ENCODE measurements at places on chromosomes 5 and 9. TPM values are rescaled to one million over a fixed set of nuclear protein-coding genes. Genes with fewer than 3 reads are reported as not detected.
A peak's percentile ranks its signal among the peaks of the same experiment; 100 is the strongest.

GRCh38 chr9:135448663-135449100, 30.9 kb upstream of the PPP1R26 start:
- DNase-seq: peak; percentile 38

GRCh38 chr9:37917801-37918664, 14.1 kb upstream of the SLC25A51 start:
- no peak for DNase-seq

Gene IL13
- not detected for total RNA-seq

- no peak for DNase-seq
These were observed 66.6 kb upstream of the SPATA31E1 start for GRCh38 chr9:87816036-87816435.

DNA sequence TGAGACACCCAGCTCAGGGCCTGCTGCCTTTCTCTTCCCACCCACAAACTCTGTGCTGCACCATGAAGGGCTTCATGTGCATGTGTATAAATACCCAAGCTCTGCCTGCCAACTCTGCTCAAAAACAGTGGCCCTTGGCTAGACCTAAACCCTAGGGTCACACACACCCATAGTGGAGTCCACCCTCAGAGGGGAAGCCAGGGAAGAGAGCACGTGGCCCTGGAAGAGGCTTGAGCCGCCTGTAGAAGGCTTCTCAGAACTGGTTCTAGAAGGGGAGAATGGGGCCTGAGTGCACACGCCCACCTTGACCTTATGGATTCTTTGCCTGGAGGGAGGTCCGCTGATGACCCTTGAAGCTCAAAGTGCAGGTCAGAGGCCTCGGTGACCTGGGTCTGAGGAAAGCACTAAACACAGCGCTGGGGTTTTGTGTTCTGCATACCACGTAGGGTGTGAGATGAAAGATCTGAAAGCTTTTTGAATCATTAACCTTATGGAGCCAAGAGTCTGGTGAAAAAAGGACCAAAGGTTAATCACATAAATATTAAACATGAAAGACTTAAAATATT, 60.6 kb downstream of the CYFIP2 start:
- no peak for DNase-seq

DNA sequence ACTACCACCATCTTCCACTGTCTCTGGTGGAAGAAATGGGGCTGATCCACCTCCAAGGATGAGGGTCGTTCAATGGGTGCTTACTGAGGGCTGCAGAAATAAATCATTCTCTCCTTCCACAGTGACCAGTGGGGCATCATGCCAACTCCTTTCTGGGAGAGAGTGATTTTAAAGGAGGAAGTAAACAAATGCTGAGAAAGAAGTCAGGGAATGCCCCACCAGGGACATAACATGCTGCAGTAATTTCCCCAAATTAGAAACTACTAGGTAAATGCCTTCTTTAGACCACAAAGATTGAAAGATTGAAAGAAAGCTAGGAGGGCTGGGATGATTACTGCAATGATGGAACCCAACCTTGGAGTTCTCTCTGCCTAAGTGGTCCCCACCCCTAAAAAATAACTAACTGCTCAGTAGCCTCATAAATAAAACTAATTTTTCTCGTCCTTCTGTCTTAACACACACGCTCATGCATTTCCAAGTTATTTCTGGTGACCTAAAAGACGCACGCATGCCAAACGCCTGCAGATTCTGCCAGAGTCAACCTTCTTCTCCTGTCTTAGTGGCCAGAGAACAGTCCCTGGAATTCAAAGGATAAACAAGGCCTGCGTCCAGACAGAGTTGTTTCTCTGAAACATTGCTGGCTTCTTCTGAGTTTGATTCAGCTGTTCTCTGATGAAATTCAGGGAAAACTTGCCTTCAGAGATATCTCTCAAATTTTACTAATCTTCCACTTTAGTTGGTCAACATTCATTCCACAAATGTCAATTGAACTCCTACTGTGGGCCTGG, 250.0 kb downstream of the NR3C1 start:
- DNase-seq: no peak

Gene DMRT3
- total RNA-seq: not detected

DNA sequence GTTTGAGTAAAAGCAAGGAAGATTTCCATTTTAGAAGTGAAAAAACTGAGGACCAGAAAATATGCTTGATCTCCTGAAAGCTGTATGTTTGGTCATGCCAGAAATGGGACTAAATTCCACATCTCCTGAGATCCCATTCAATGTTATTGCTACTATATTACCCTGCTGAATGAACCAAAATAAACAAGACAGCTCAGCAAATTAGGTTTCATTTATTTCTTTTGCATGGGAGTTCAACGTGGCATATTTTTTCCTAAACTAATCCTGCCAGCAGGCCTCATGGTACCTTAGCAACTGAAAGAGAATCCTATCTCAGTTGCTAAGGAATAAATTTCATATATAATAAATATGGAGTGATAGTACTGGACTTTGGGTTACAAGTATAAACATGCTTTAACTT, 101.7 kb downstream of the ADAMTSL1 start:
- DNase-seq: no peak

DNA sequence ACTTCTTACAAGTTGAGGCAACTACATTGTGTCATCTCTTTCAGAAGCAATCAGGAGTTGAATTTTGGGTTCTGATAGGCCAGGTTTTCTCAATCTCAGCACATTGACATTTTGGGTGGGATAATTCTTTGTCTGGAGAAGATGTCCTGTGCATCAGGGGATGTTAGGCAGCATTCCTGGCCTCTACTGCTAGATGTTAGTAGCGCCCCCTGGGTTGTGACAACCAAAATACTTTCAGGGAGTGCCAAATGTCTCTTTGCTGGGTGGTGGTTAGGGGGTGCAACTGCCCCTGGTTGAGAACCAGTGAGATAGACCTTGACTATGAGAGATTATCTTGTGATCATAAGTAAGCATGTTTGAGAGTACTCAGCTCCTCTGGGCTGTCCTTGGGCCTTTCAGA, 164.3 kb upstream of the KLF9 start:
- peak; percentile 35 for DNase-seq

DNA sequence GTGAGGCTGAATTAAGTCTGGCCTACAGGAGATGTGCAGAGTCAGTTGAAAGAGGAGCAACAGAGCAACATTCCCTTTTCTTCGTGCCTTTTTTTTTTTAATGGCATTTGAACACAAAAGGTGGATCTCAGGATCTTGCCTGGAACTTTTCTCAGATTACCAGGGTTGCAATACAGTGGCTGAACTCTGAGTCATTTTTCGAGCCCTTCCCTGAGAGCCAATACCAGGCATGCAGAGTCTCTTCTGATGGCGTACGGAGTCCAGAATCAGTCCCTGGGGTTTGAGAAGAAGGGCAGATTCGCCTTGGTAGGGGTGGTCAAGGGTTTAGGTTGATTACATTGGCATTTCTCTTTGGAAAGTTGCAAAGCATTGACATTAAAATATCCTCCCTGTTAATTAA, 271.5 kb downstream of the GAS1 start:
- no peak for DNase-seq

DNA sequence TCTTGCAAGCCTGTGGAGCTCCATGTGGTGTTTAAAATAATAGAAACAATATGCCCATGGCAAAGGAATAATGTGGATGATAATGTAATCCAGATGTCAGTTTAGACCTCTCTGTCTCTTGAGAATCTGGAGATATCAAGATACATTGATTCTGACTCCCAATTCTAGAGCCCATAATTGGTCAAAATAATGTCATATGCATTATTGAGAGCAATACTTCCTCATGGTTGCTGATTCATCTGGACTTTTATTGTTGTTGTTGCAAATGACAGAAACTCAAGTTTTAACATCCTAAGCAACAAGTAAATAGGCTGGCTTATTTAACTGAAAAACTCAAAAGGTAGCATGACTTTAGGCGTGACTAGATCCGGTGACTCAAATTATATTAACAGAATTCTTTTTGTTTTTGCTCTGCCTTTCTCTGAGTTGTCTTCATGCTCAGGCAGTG, 152.1 kb downstream of the PCSK1 start:
- DNase-seq: no peak

GRCh38 chr9:117487555-117488175, 72.8 kb upstream of the ASTN2 start:
- peak; percentile 90 for DNase-seq

Gene TMOD1
- total RNA-seq: 0.69 TPM

Gene HTR4
- not detected for total RNA-seq

- DNase-seq: no peak
These were observed 97.9 kb downstream of the SV2C start for GRCh38 chr5:76180814-76181805.

- DNase-seq: no peak
These were observed 35.8 kb downstream of the PRKACG start for GRCh38 chr9:68978066-68978465.

Gene FST
- 8.0 TPM for total RNA-seq

DNA sequence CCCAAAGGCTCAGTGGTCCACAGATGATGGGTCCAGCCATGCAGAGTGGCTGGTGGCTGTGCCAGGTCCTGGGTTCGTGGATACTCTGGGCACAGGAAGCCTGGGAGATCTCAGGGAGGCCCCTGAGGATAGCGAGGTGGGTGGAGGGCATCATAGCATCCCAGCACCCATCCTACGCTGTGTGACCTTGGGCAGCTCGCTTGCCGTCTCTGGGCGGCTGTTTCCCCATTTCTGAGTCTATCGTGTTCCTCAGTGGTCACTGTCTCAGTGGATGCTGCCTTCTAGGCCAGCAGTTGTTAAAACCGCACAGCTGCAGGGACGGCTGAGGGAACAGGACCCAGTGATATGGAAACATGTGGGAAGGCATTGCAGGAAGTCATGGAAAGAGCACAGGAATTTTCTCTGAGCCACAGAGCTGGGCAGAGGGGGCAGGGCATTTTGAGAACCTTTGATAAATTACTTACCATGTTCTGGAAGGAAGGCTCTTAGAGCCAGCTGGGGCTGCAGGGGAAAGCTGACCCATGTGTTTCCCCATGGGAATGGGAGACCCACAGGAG, 86.4 kb upstream of the COL5A1 start:
- no peak for DNase-seq

- DNase-seq: no peak
These were observed 56.7 kb upstream of the CARTPT start for GRCh38 chr5:71662381-71662780.

DNA sequence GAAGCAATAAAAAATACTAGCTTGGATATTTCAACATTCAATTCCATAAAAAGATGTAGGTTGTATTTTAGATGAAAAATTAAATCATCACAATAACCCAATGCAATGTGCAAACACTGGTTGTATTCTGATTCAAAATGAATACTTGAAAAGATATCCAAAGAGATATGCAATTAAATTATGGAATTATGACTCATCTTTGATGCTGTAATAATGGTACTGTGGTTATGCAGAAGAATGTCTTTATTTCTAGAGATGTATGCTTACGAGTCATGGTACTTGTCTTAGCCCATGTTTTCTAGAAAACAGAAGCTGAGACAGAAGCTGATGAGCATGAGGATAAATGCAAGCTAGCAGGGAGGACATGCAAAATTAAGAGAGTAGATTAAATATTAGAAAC, 1941.4 kb upstream of the NUDT12 start:
- DNase-seq: no peak

Gene TERT
- 36.2 TPM for total RNA-seq

Gene GHR
- total RNA-seq: 1.9 TPM

- DNase-seq: no peak
These were observed 55.4 kb downstream of the EFNA5 start for GRCh38 chr5:107615299-107615817.

DNA sequence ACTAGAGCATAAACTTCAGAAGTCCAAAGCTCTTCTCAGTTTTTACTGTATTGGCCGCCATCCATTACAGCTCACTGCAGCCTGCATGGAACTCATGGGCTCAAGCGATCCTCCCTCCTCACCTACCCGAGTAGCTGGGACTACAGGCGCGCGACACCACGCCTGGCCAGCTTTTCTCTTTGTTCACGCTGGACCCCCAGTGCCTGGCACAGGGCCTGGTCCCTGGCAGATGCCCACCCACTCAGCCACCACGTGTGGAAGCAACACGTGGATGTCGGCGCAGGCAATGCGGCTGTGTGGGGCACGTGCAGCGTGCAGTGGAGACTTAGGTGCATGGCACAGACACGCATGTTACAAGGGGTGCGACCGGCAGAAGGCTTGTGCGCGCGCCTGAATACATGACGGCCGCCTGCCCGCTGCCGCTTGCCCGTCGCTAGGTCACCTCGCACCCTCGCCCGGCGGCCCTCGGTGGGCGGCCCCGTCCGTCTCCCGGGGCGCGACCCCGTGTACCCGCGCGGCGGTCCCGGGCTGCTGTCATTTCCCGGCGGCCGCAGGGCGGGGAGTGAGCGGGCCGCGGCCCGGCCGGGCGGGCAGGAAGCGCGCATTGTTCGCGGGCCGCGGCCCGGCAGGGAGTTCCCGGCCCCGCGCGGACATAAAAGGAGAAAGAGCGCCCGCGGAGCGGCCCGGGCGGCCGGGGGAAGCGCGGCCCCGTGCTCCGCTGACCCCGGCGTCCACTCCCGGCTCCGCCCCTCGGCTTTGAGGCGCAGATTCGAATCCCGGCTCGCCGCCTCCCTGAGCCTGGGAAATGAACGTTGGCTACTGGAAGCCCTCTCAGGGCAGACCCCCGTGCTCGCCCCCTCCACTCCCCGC, 24.1 kb upstream of the PTGS1 start:
- peak; percentile 61 for DNase-seq

DNA sequence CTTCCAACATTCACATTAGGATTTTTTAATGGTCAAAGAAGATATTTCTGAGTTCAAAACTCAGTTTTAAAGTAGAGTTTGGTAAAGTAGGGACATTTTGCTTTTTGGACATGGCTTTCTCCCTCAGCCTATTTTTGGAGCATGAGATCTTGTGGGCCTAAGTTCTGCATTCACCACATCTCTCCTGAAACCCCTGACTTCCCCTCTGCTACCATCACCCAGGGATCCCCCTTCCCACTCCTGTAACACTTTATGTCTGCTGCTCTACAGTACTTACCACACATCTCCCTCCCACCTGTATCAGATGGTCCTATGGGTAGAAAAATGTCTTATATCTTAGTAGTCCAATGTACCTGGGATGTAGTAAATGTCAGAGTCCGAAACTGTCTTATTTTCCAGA, 48.2 kb upstream of the JAK2 start:
- DNase-seq: no peak

Gene MAMDC2
- 13.7 TPM for total RNA-seq

Gene SLC28A3
- not detected for total RNA-seq

Gene SFXN1
- 121 TPM for total RNA-seq

- no peak for DNase-seq
These were observed 29.8 kb upstream of the RXRA start for GRCh38 chr9:134296301-134297082.

DNA sequence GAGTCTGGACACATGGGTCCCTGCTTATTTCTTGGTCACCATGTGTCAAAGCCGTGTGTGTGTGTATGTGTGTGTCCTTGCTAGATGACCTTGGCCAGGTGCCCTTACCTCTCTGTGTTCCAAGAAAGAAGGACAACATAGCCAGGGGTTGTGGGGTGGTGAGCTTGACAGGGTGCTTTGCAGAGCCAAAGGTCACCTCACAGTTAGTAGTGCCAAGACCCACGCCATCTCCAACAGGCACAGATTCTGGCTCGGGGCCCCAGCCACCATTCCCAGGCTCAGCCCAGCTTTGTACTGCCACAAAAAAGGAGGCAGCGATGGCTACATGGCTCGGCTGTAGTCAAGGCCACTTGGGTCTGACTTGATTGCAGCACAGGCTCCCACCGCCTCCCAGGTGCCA, 39.5 kb downstream of the CXXC5 start:
- no peak for DNase-seq
